NCI-H460 (cell line): ENCODE measurements at places on chromosomes 2 and 18.

- no peak for DNase-seq
Measured at GRCh38 chr2:96533292-96534073, 3.1 kb upstream of the ARID5A start.

- no peak for DNase-seq
Measured at GRCh38 chr2:6878549-6878948, 972 bp downstream of the RSAD2 start.

- no peak for DNase-seq
Measured at GRCh38 chr2:230913406-230914143, 11.5 kb downstream of the GPR55 start.

DNA sequence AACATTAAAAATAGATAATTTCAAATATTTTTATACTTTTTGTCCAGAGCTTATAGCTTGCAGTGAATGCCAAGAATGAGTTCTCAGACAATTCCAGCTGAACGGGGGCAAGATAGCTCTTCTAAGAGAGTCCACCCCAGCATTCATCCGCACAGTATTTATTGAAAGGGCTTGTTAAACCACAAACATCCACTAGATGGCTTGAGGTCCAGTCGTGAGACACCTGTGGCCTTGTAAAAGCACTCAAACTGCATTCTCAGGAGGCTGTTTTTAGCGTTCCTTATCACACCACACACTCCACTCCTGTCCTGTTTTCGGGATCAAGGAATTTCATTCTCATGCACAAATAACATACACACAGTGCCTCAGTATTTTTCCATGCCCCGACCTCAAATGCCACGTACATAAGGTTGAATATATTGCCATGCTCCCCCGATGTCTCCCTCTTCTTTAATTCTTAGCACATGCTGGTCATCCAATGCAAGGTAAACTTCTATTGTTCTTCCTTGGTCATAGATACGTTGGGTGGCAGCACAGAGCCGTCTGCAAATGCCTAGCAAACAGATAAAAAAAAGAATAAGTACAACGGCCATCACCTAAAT lies 47.4 kb downstream of the DNAJC10 start:
- peak; percentile 33 for DNase-seq

DNA sequence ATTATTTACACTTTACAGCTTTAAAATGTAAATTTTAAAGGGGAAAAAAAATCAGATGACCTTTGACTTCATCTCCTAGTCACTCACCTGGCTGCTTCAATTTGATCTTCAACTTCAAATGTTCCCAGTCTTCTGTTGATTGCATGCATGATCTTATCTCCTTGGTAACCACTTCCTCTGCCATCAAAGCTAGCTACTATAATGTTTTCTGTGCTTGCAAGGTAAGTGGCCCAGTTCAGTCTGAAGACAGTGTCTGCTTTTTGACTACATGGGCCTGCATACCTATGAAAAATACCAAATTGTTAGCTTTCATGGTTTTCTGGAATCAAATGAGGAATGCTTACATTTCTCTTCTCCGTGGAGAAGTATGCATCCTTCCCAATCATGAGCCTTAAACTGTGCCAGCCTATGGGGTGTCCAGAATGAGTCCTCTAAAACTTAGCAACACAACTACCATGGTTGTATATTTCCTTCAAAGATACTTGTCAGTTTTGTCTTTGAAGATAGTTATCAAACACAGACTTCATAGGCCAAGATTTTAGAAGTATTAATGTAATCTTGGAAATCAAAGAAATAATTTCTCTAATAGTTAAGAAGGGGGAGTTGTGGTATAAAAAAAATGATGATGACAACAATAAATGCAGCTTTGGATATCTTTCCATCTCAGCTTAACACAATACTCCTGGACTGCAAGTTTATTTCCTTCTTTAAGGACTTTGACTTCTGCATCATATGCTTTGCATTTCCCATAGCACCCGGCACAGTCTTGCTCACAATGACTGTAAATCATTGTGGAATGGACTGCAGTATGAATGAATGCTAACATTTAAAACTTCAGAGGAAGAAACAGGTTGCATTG lies 62.1 kb downstream of the DPP4 start:
- DNase-seq = no peak

- DNase-seq = no peak
Measured at GRCh38 chr2:175804122-175804521, 197.9 kb downstream of the LNPK start.

GRCh38 chr2:148979919-148980277 lies 58.6 kb upstream of the LYPD6B start:
- no peak for DNase-seq

DNA sequence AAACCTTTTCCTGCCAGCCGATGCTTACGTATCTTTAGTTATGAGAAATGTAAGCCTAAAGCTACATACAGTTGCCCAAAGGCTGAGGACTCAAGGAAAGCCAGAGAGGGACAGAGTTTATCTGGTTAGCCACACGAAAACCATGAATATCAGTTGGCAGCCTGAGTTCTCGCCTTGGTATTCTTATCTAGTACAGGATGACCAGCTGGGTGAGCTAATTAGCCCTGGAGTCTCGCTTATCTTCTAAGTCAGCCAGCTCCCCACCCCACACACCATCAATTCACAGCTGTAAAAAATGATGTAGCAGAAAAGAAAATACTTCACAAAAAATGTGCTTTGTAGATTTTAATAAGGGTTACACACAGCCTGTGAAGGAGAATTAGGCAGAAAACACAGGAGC lies 617.5 kb upstream of the SOX11 start:
- no peak for DNase-seq

DNA sequence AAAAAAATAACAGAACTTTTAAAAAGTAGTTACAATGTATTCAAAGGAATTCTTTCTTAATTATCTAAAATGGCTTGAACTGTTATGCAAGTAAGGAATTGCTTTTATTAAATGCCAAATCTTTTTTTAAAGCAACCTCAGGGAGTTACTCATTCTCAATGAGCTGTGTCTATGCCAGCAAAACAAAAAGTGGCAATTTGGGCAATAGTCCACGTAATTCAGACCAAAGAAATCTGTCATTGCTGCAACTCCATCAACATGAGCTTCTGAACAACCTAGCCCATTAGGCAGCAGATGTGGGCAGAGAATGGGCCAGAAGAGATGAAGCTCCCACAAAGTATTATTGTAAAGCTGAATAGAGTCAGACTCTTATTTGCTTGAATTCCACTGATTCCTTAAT lies 118.4 kb downstream of the ALK start:
- no peak for DNase-seq
